ENCODE measurements at places on chromosomes 3 and 15.

- DNase-seq: peak; percentile 48
Observed at GRCh38 chr3:13419505-13420044, 547 bp downstream of the NUP210 start.

- no peak for DNase-seq
Observed at GRCh38 chr3:12303534-12303933, 14.7 kb downstream of the PPARG start.

- DNase-seq: peak; percentile 34
Observed at GRCh38 chr3:132730891-132731580, 8.8 kb upstream of the NPHP3 start.

DNA sequence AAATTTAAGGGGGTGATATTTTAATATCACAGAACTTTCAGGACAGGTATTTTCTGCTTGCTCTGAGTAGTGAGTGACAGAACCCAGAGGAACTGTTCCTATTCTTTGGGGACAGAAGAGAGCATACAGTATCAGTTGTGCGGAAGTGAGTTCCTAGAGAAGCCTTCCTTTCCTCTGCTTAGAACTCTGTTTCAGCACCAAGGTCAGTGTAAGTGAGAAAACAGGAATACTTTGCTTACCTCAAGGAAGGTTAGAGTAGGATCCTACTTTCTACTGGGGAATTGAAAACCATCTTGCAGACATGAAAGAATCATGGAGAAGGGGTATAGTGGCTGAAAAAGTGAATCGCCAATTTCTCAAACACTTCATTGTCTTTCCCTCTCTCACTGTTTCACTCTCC is 542.4 kb downstream of the SQOR start:
- no peak for DNase-seq

DNA sequence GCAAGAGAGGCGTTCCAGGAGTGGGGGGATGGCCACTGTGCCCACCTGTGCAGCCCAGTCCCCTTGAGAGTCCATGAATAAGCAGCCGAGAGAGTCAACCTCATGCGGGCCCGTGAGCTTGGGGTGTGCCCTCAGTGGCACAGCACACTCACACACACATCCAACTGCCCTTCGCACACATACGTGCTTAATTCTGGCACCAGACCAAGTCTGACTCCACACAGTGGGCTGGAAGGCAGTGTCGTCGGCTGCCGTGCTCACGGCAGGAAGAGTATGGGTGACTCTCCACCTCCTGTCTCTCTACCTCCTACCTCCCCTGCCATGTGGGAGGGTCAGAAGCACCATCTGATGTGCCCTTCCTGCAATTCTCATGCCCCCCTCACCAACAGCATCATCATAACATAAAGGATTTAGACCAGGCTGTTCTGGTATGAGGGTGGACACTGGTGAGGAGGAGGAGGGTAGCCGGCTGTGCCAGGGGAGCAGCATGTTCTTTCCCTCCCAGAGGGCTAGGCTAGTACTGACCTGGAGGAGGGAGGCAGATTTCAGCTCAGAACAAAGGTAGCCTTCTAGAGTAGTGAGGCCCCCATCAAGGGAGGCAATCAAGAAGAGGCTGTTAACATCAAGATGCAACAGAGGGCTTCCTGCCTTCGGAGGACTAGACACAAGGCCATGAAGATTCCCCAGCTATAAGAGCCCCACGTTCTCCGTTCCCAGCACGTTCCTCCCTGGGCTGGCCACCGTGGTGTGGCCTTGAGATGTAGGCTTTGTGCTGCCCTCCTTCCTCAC is 5.3 kb upstream of the STRA6 start:
- no peak for DNase-seq

- DNase-seq: no peak
Observed at GRCh38 chr3:68378631-68379030, 553.7 kb downstream of the TAFA4 start.

DNA sequence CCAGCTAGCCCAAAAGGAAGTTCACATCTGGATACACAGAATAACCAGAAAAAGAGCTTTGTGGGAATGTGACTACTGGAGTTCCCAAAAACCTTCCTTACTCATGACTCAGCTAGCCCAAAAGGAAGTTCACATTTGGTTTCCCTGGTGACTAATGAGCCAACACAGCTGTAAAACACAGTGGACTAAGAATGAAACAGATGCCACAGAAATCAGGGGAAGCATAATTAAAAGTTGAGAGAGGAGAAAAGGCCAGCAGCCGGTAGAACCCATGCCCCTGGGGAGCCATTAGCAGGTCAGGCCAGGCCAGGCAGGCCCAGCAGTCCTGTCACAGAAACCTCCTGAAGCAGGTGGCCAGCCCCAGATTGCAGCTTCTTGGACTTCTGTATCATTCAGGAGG is 130.3 kb downstream of the GHSR start:
- DNase-seq: peak; percentile 52

DNA sequence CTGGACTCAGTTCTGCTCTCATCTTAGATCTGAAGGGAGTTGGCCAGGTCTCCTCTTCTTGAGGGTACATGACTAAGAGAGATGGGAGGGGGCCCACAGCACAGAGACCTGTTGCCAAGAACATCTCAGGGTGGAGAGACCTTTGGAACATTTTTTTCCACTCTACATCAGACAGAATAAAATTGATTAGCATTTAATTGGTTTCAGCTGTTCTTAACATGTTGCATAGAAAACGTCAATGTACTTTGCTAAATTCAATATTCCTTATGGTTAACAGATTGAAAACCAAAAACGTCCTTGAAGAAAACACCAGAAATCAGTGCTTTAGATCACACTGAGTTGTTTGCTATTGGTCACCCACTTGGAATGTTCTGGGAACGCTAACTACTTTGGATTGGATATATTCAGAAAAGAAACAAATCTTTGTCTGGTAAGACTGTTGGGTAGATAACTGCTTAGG is 36.4 kb upstream of the FSTL1 start:
- DNase-seq: no peak

DNA sequence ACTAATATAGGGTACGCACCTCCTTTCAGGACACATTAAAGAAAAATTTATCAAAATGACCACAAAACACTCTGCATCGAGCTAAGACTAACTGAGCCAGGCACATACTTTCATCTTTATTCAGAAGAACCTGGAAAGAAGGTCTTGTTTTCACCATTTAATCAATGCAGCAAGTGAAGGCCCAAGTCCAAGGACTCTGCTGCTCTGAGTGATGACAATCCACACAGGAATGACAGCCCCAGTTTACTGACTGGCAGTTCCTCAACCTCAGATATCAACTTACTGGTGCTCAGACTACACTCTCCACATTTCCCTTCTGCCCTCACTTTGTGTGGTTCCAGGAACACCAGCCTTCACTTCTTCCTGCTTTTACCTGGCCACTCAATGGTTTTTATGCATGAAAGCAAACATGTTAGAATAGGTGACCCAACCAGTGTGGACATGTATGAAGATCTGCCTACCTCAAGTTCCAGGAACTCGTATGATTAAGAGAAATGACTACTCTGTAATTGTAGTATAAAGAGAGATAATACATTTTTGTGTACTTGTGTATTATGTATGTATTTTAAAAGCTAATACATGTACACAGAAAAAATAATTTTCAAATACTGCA is 29.1 kb upstream of the RASA2 start:
- DNase-seq: no peak

DNA sequence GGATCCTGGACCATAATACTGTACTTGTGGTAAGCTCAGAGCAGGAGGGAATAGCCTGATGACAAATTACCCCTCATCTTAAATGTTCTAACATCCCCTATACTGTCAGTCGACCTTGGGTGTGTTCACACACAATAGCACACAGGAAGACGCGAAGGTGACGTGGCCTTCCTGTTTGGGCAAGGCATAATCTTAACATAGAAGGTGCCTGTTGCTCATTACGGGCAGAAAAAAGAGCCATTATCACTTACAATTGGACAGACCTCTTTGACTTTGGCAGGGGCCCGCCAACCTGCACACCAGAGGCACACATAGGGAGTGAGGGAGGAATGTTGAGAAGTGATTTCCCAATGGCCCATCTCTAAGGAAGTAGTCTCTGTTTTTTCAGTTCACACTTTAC is 144.2 kb downstream of the ANO10 start:
- DNase-seq: no peak

GRCh38 chr3:51382947-51383578 is 2.0 kb upstream of the MANF start:
- DNase-seq: no peak

DNA sequence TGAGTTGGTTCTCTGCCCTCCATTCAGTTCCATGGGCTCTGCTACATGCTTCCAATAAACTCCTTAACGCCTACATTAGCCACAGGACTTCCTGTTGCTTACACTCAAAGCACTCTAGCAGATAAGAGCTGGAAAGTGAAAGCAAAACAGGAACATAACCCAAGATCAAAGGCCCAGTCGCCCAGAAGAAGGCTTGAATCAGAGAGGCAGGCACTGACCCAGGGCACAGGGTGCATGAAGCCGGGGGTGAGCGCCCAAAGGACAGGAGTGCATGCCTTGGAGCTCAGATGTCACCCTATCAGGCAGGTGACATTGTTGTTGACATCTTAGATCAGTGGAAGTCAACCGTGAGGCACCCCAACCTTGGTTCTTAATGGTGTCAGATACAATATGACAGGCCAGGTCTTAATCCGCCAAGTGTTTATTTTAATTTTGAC is 235.1 kb downstream of the UACA start:
- DNase-seq: peak; percentile 62

- DNase-seq: no peak
Observed at GRCh38 chr3:31011380-31011779, 116.9 kb upstream of the GADL1 start.

- peak; percentile 84 for DNase-seq
Observed at GRCh38 chr15:69861331-69862171, 236.2 kb downstream of the TLE3 start.

- no peak for DNase-seq
Observed at GRCh38 chr15:57595011-57595866, 3.5 kb downstream of the MYZAP start.

DNA sequence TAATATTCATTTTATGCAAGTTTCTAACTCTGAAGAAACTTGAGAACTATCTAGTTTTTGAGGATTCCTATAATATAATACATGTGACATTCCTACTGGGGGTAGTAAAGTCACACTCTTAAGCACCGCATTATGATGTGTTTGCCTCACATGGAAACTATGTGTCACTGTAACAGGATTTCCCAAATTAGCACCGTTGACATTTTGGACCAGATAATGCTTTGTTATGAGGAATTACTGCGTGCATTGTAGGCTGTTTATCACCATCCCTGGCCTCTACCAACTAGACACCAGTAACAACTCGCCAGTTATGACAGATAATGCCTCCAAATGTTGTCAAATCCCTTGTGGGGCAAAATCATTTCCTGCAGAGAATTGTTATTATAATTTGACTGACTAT is 267.8 kb downstream of the RAP2B start:
- DNase-seq: no peak

GRCh38 chr15:101407439-101407838 is 82.1 kb downstream of the PCSK6 start:
- DNase-seq: no peak

GRCh38 chr3:135565546-135565945 is 400.0 kb upstream of the PPP2R3A start:
- DNase-seq: no peak

DNA sequence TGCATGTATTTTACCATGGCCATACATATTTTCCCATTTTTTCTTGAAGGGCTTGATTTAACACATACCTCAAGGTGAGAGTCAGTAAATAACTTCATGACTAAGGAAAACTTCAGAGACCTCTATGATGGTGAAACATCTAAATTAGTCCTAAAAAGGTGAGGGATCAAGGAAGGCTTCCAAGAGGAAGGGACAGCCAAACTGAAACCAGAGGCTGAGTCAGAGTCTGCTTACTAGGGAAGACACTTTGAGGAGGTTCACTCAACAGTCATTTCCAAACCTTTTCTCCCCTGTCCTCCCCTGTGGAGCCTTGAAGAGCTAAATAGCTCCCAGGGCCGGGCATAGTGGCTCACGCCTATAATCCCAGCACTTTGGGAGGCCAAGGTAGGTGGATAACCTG is 206.6 kb downstream of the SHQ1 start:
- no peak for DNase-seq

DNA sequence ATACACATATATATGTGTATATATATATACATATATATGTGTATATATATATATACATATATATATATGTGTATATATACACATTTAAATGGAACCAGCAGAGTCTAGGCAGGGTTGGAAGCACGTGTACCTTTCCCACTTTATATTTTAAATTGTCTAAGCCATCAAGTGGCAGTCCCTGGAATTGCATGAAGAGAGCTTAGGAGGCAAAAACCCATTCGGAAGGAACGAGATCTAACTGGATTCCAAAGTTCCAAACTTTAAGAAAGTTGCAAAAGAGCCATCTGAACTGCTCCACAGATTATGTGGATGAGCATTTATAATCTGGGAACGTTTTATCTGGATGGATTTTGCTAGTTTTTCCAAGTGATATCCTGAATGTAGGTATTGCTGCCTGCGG is 186.5 kb downstream of the FOXP1 start:
- no peak for DNase-seq

GRCh38 chr3:59982510-59982909 is 932.7 kb upstream of the CFAP20DC start:
- no peak for DNase-seq

GRCh38 chr3:173440514-173440913 is 43.0 kb downstream of the NLGN1 start:
- no peak for DNase-seq

DNA sequence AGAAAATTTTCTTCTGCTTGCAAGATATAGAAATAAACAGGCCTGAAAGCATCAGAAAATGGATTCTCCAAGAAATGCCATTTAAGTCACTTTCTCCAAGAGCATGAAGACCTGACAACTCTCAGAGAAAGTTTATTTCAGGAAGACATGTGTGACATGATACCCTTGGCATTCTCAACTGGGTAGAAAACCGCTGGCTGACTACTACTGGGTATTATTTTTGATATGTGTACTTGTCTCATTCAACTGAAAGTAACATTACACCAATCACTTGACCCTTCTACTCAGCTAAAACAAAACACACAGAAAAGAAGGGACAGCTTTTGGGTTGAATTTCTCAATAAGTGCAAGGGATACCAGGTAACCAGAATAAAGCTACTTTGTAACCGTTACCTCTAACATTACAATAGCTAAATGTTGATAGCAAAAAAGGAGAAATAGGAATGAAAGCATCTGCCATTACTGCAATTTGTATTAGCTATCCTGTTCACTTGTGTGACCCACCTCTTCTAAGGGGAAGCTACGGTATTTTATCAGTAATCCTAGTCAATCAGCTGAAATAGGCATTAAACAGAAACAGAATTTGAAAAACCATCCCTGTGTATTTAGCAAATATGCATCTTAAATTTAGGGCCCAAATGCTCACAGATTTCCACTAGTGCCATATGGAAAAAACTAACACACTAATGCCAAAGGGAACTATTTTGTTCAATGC is 7.3 kb downstream of the TRA2B start:
- no peak for DNase-seq
